AG20443 (cell line): ENCODE measurements at places on chromosomes 3 and 15.

DNA sequence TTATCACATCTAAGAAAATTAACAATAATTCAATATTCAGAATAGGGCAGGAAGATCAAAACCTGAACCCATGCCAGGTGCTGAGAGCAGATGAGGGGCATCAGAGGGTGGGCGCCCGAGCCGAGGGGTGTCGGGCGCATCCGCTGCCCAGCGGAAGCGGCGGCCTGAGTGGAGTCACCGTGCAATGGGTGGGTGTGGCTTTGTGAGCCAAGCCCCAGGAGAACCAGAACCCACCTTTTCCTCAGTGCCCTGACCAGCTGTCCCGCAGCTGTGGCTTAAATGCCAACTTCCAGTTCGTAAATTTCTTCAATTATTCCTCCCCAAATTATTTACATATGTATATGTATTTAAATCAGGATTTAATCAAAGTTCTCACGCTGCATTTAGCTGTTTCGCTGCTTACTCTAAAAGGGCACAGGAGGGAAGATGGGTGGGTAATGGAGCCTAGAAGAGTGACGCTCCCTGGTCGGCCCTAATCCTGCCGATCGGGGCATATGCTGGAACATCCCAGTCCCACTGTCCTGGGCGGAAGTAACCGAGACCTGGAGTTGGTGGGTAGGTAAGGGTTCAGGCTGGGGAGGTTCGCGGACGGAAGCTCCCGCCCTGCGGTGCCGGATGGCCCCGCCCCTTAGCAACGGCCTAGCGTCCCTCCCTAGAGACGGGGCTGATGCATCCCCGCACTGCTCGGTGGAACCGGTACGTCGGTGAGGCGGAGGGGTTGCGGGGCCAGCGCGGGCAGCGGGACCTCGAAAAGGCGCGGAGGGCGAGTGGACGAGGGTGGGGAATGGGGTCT, 1.3 kb downstream of the DNAH1 start:
- DNase-seq = peak; percentile 89

- DNase-seq = peak; percentile 66
Measured at GRCh38 chr3:81443958-81444357, 317.5 kb downstream of the GBE1 start.

GRCh38 chr3:78879295-78879860, 888.4 kb downstream of the ROBO1 start:
- no peak for DNase-seq

GRCh38 chr15:25862071-25862471, 1.1 kb downstream of the ATP10A start:
- no peak for DNase-seq

- DNase-seq = peak; percentile 85
Measured at GRCh38 chr15:63553388-63553791, 43.8 kb upstream of the FBXL22 start.

GRCh38 chr3:172319595-172319994, 128.7 kb downstream of the GHSR start:
- no peak for DNase-seq

DNA sequence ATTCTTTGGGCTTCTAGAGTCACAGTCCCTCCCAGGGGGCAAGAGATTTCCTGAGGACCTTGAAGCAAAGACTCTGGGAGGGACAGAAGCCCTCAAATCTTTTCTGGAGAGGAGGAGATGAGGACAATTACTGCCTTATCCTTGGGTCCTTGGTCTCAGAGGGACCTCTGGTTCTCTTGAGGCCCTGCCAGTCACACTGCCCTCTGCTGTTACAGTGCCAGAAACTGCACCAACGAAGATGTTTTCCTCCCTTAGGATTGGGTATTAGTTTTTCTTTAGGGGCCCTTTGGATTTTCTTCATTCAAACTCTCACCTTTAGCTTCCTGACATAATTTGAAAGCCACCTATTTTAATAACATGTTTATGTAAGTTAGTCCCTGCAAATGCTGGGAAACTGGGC, 58.2 kb upstream of the SCN5A start:
- no peak for DNase-seq

DNA sequence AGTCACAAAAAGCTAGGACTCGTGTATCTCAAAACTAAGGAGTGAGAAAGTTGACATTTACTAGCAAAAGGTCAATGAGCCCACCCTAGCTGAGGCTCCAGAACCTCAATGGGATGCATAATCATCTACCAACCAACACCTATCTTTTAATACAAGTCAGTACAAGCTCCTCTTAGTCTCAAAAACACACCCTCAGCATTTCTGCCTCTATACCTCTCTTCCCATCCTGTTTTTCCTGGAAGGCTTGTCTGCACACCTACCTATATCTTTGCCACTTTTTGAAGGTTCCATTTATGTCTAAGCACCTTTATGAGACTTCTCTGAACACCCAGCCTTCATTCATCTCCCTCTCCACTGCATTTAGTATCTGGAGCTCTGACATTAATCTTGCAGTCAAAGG, 10.0 kb downstream of the WWTR1 start:
- DNase-seq = no peak

GRCh38 chr3:196203846-196204245, 7.4 kb downstream of the ZDHHC19 start:
- DNase-seq = no peak

DNA sequence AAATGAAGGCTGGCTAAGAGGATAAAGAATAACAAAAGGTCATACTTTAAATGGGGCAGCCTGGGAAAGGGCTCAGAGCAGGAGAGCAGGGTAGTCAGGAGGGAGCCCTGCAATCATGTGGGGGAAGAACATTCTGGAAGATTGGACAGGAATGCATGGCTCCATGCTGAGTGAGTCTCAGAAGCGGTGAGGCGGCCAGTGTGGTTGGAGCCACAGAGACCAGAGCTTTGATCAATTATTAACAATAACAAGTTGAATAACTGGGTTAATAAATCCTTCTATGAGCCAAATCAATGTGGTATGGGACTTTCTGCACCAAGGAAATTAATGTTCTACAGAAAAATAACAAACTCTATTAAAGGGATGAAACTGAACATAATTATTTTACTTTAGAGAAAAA, 57.9 kb upstream of the DCUN1D1 start:
- no peak for DNase-seq
